Activated T-cell treated with anti-CD3 and anti-CD28 coated beads, Interleukin-2, amount 50 U/mL, for 72 hours (primary cell): ENCODE measurements at places on chromosomes 4 and X. TPM values are rescaled to one million over a fixed set of nuclear protein-coding genes. Genes with fewer than 3 reads are reported as not detected.
A peak's percentile ranks its signal among the peaks of the same experiment; 100 is the strongest.

DNA sequence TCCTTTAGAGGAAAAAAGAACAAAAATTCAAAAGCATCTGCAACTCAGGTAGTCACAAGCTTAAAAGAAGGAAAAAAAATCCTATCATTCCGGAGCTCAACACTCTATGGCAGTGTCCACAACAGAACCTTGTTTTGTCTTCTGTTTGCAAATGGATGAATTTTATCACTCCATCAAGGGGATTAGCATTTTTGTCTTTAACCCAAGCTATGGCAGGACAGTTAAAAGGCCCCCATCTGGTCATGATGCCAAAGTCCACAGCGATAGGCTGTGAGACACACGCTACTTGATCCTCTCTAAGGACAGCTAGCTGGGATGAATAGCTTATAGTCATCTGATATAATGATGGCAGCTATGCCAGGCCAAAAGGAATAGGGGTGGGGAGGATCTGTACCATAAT is 16.6 kb downstream of the AMER1 start:
- no peak for DNase-seq
- no peak overlapping the region for H3K4me3 ChIP-seq
- peaks cover 6% of the 10 kb centered on the region for H3K27me3 ChIP-seq
- no peaks in the 10 kb centered on the region for H3K4me1 ChIP-seq
- H3K27ac ChIP-seq = no peak overlapping the region
- H3K36me3 ChIP-seq = peaks cover 7% of the 10 kb centered on the region

- no peak overlapping the region for H3K27ac ChIP-seq
- no peak overlapping the region for H3K4me3 ChIP-seq
- peaks cover 4% of the 10 kb centered on the region for H3K4me1 ChIP-seq
- DNase-seq = no peak
- no peaks in the 10 kb centered on the region for H3K36me3 ChIP-seq
Observed at GRCh38 chrX:110168585-110168984, 149.3 kb downstream of the AMMECR1 start.

DNA sequence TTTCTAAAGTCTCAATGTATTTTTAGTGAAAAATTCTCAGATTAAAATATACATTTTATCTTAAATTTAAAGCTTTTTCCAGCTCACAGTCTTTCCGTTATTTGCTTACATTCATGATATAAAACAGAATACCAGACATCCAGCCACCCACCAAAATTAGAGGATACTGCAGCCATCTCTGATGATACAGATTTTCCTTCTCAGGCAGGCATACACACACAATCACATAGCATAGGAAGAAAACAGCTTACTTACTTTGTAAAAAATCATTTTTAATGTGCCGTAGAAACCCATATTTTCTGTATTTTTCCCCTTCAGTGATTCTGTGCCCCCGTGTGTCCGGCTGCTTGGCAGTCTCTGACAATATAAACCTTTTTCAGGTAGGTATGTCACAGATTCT is 183.7 kb downstream of the FBXW7 start:
- no peak overlapping the region for H3K27ac ChIP-seq
- H3K4me3 ChIP-seq = peak overlapping the region; percentile 24
- peaks cover 19% of the 10 kb centered on the region for H3K4me1 ChIP-seq
- no peaks in the 10 kb centered on the region for H3K27me3 ChIP-seq

DNA sequence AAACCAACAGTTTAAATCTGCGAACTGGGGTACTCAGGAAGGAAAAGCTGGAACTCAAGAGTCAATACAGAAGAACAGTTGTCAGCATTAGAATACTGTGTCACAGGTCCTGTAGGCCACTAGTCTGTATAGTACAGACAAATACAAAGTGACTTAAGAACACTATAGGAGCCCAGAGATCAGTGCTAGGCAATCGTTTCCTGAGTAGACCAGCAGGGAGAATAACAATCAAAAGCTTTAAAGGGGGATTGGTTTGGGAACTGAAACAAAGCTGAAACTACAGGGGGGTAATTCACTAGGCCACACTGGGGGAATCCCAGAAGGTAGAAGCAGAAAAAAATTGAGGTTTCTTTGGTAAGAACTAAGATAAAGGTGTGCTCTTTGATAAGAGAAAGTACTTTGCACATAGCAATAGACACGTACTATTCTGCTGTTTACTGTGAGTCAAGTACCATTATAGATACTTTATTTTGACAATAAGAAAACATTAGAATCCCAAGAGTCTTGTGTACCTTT is 339.7 kb downstream of the PCDH19 start:
- H3K4me1 ChIP-seq = no peaks in the 10 kb centered on the region
- no peaks in the 10 kb centered on the region for H3K36me3 ChIP-seq
- no peak overlapping the region for H3K4me3 ChIP-seq
- no peak overlapping the region for H3K27ac ChIP-seq

GRCh38 chrX:65750674-65751469 is 83.4 kb downstream of the MSN start:
- peak overlapping the region; percentile 15 for H3K4me3 ChIP-seq
- H3K36me3 ChIP-seq = peaks cover 16% of the 10 kb centered on the region
- DNase-seq = peak; percentile 35
- H3K4me1 ChIP-seq = peaks cover 64% of the 10 kb centered on the region

Gene DUSP9
- total RNA-seq = not detected

DNA sequence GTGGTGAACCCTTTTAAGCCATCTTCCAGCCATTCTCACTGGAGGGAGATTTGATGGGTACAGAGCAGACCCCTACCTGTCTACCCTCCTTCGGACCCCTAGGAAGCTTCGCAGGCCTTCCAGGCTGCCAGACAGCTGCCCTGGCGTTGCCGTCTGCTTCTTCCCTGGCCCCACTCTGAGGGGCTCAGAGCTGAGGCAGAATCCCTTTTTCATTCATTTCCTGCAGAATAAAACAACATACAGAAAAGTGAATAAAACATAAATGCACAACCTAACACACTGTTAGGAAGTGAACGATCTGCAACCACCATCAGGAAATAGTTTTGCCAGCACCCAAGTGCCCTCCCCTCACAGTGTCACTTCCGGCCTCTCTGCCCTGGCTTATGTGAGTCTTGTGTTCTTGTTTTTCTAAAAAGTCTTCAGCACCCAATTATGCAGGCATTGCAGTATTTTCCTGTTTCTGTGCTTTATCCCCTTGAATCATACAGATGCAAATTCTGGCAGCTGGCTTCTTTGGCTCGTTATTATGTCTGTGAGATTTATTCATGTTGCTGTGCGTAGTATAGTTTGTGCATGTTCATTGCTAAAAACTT is 5.6 kb upstream of the ADD1 start:
- H3K4me3 ChIP-seq = peak overlapping the region; percentile 76
- peak; percentile 62 for DNase-seq
- H3K27ac ChIP-seq = peak overlapping the region; percentile 34
- peaks cover 47% of the 10 kb centered on the region for H3K4me1 ChIP-seq

DNA sequence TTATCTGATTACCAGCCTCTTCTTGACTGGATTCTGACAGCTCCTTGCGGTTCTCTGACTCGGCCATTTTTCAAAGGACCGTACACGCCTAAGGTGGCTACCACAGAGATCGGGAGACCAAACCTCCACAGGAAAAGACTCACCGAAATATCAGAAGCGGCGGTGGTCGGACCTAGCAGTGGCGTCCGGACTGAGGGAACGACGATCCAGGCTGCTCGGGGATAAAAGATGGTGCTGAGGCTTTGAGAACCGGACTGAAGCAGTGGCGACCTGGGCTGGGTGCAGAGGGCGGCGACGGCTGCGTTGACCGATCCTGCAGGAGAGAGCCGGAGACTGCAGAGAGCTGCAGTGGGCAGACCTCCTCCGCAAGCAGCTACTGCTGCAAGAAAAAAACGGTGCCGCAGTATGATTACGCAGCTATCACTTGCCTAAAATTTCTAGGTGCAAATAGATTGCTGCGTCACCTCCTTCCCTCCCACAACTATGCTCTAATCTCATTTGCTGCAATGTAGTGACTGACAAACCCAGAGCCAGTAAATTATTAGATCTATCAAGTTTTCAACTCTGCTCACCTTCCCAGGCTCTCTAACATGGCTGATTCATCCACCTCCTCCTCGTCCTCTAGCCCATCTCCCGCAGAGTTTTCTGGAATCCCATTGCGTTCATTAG is at the start of gene NAP1L2:
TSS of gene NAP1L2 (minus strand) at position 426 of the 669 bp plus-strand sequence. CDS start at position 67, 359 bp downstream.
- H3K27me3 ChIP-seq = peaks cover 24% of the 10 kb centered on the region
- peaks cover 11% of the 10 kb centered on the region for H3K4me1 ChIP-seq

GRCh38 chr4:184021389-184021788 is 116.3 kb downstream of the STOX2 start:
- no peak overlapping the region for H3K27ac ChIP-seq
- no peaks in the 10 kb centered on the region for H3K4me1 ChIP-seq
- peaks cover 14% of the 10 kb centered on the region for H3K27me3 ChIP-seq
- DNase-seq = no peak

GRCh38 chr4:140330311-140330900 is 43.0 kb upstream of the SCOC start:
- H3K27ac ChIP-seq = no peak overlapping the region
- no peak for DNase-seq
- H3K4me3 ChIP-seq = no peak overlapping the region
- H3K27me3 ChIP-seq = peaks cover 20% of the 10 kb centered on the region

- H3K27me3 ChIP-seq = no peaks in the 10 kb centered on the region
- DNase-seq = no peak
- H3K27ac ChIP-seq = no peak overlapping the region
- no peak overlapping the region for H3K4me3 ChIP-seq
- H3K4me1 ChIP-seq = peaks cover 31% of the 10 kb centered on the region
Observed at GRCh38 chr4:37650481-37650880, 35.7 kb downstream of the RELL1 start.

DNA sequence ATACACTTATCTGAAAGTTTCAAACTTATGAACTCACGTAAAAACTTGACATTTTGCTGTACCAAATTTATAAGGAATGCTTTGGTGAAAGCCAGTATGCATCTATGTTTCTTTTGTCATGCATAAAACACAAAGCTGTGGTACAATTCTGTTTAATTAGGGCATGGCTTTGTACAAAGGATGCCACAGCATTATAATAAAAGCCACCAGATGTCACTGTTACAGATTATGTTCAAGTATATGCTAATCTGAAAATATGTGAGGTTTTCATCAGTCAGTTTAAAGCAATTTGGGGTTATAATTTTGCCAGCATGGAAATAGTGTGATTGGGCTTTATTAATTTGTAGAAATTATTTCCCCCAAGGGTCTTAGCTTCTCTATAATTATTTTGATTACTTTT is 69.0 kb downstream of the ATOH1 start:
- H3K4me3 ChIP-seq = no peak overlapping the region
- H3K4me1 ChIP-seq = no peaks in the 10 kb centered on the region
- H3K27ac ChIP-seq = no peak overlapping the region
- DNase-seq = no peak

Gene BTC
- not detected for total RNA-seq
